ENCODE measurements at places on chromosomes 4 and X. TPM values are rescaled to one million over a fixed set of nuclear protein-coding genes. Genes with fewer than 3 reads are reported as not detected.

- no peak for DNase-seq
Measured at GRCh38 chr4:1651609-1652008, 32.5 kb downstream of the FAM53A start.

DNA sequence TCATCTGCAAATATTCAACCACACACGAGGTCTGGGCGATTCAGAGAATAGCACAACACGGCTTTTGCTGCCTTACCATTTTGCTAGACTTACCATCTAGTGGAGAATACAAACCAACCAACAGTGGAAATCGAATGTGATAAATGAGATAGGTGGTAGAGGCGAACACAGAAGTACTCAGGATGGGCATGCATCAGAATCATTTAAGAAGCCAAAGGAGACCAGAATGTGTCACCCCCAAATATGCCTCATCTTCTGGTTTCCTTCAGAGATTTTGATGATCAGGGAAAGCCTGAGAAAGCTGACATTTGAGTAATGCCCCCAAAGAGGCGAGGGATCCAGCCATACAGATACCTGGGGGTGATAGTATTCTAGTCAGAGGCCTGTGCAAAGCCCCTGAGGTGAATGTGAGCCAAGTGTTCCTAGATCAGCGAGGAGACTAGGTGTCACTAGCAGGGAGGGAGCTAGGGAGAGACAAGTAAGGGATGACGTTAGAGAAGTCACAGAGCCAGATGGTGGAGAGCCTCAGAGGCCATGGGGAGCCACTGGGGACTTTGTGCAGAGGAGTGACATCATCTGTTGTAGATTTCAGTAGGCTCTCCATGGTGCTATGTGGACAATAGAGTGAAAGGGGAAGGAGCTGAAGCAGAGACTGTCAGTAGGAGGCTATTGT is 1.7 kb downstream of the MTMR1 start:
- no peak for DNase-seq

The SERPINA7 gene
- not detected for polyA plus RNA-seq

The RNF212 gene
- polyA plus RNA-seq: 0.28 TPM

The GPR34 gene
- polyA plus RNA-seq: not detected

The TCEAL7 gene
- polyA plus RNA-seq: 0.08 TPM

- no peak for DNase-seq
Measured at GRCh38 chrX:73822775-73823174, 259.8 kb downstream of the CHIC1 start.

DNA sequence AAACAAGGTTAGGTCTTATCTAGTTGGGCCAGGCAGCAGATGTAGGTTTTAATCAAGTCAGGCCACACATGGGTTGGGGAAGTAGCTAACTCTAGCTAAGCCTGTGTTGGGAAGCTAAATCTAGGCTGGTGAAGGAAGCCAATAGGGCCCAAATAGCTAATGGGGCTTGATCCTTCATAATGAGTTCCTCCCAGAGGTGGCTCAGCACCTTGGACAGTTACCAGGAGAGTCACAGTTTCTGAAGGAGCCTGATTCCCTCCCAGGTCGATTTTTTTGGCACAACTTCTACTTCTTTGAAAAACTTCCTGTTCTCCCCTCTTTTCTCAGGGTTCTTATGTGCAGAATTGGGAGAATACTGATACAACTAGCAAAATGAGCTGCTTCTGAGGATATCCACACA is 242.5 kb upstream of the PRPS2 start:
- DNase-seq: no peak

The SLC34A2 gene
- not detected for polyA plus RNA-seq

The MAP9 gene
- polyA plus RNA-seq: 4.7 TPM

The HSFX4 gene
- not detected for polyA plus RNA-seq

DNA sequence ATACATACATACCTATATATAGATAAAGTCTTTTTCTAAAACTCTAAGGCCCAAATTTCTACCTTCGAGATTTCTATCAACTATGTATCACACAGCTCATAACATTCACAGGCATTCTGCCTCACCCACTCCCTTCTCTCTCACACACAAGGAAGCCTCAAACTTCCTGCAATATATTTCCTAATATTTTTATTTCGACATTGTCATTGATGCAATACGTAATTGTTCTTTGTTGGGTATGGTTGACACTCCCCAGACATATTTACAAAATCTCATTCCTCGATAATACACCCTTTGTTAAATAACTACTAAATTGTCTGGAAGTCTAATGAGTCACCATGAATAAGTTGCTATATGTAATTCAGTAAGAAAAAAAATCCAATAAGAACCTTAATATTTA is 143.5 kb downstream of the HNRNPD start:
- peak; percentile 42 for DNase-seq

The ANTXR2 gene
- 41.3 TPM for polyA plus RNA-seq

GRCh38 chrX:11478026-11478425 is 184.8 kb downstream of the AMELX start:
- DNase-seq: no peak

The PDCL2 gene
- polyA plus RNA-seq: not detected

The CLDN34 gene
- polyA plus RNA-seq: 0.10 TPM

Data from keratinocyte (primary cell).